Osteocyte (in vitro differentiated cells): ENCODE measurements at places on chromosomes 5 and 9.

DNA sequence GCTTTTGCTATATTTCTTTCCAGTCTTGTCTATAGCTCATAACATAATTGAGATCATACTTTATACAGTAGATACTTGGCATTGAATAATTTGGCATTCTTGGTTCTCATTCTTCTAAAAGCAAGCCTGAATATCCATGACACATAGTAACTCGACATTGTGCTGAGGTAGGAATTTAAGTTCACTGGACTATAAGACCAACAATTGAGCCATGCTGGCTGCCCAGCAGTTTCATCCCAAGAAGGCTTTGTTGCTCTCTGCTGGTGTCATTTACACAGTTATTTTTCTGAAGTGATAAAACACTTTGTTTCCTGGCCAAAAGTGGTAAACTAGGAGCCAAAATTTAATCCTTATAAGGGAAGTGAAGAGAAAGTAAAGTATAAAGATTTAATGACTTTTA is 192.0 kb downstream of the ADAMTSL1 start:
- no peak for DNase-seq

DNA sequence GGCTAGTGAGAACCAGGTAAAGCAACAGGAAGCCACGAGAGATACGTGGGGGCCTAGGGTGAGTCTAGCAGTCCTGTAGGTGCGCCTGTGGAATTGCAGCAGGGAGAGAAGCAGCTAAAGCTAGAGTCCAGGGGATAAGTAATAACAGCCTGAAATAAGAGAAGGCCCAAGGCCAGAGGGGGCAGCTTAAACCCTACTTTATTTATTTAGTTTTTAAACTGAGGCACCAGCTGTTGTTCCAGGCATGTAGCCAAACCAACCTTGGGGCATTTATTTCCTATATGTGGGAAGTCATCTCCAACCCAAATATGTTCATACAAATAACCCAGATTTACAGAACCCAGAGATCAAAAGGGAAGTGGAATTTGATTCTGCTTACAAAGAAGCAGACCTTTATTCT is 93.5 kb downstream of the GLDC start:
- no peak for DNase-seq

GRCh38 chr5:178793151-178793550 is 62.7 kb upstream of the ZNF354A start:
- DNase-seq, result no peak

DNA sequence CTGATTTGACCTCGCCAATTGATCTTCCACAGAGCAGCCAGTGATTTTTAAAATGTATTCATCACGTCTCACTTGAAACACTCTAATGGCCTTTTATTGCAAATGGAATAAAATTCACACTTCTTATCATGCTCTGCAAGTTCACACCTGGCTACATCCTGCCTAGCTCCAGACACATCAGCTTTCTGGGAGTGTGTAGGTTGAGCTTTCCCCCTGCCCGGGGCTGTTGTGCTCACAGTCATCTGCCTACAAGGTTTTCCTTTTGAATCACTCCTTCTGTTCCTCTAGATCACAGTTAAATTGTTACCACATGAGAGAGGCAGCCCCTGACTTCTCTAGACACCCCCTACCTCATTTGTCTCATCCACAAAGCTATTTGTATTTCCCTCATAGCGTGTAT is 674.5 kb downstream of the PRELID2 start:
- no peak for DNase-seq

DNA sequence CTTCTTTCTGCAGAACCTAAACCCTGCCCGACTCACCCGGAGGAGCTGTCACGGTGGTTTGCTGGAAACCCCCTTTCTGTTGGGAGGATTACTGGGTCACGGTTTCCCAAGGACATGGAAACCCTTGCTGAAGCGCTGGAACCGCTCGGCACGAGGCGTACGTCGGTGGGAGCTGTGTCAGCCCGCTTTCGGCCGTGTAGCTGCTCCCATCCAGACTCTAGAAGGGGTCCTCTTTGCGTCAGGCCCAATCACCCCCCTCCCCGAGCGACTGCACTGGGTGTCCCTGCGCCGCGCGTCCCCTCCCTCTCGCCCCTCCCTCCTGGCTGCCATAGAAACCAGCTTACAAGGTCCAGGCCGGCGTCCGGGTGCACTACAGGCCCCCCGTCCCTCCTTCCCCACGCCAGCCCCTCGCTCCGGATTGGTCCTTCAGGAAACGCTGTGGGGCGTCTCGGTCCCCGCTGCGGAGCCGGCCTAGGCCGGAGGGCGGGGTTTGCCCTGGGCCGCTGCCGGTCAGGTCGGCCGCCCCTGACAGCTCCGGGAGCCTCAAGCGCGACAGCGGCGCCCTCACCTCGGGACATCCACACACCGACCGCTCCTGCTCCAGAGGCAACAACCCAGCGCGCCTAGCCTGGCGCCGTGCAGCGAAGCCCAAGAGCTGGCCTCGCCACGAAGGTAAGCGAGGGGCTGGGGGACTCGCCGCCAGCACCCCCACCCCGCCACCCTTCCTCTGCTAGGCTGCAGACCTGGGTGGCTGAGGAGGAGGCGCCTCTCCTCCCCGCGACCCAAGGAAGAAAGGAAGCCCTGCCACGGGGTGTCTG is at the start of gene NIM1K:
Gene NIM1K (plus strand): TSS at position 486 of the 818 bp plus-strand sequence. CDS start 53,551 bp downstream, outside the sequence.
- no peak for DNase-seq

DNA sequence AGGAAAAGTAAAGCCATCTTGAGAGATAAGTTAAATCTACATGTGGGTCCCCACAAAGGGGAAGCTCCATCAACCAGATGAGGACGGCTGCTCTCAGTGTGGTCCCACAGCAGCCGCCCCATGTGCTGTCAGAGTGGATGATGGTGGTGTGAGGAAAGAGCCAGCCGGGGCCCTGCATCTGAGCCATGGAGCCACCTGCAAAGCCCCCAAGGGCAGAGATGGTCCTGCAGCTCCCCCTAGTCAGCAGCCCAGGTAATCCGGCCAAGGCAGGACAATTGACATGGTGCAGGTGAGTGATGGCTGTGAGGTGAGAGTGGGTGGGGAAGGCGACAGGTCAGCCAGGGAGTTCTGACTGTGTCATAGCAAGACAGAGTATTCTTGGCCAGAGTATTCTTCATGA is 458.8 kb downstream of the ICE1 start:
- peak; percentile 77 for DNase-seq

GRCh38 chr9:120998111-120998510 is 52.0 kb downstream of the C5 start:
- DNase-seq, result no peak

DNA sequence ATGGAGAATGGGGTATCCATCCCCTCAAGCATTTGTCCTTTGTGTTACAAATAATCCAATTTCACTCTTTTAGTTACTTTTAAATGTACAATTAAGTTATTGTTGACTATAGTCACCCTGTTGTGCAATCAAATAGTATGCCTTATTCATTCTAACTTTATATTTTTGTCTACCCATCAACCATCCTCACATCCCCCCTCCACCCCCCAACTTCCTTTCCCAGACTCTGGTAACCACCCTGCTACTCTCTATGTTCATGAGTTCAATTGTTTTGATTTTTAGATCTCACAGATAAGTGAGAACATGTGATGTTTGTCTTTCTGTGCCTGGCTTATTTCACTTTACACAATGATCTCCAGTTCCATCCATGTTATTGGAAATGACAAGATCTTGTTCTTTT is 15.4 kb upstream of the RANBP17 start:
- DNase-seq, result no peak
